NCI-H1436 (cell line): ENCODE measurements at places on chromosomes 5 and 9.

- peak; percentile 6 for DNase-seq
Measured at GRCh38 chr5:61200582-61201155, 38.4 kb upstream of the SMIM15 start.

GRCh38 chr9:34664281-34665066, 2.0 kb upstream of the CCL27 start:
- peak; percentile 21 for DNase-seq

GRCh38 chr5:126640866-126641265, 40.1 kb downstream of the PHAX start:
- DNase-seq, result no peak

- DNase-seq, result no peak
Measured at GRCh38 chr5:38751103-38751502, 94.7 kb upstream of the OSMR start.

- no peak for DNase-seq
Measured at GRCh38 chr5:135373736-135374515, 25.1 kb downstream of the MACROH2A1 start.

GRCh38 chr5:133317558-133317957, 265.7 kb downstream of the HSPA4 start:
- no peak for DNase-seq

DNA sequence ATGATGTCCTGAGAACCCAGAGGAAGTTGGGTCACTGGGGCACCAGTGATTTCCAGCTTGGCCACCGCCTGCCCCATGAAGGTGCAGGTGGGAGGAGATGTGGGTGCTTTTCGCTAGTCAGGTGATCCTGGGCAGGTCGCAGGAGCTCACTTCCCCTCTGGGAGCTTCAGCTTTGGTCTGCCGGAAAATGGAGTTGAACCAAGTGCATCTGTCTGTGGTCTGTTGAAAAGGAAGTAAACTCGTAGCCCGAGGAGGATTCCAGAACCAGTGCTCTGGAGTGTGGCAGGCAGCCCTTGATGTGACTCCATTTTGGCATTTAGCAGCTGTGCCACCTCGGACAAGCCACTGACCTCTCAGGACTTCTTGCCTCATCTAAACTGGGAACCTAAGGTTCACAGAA, 81.8 kb upstream of the HRH2 start:
- no peak for DNase-seq

DNA sequence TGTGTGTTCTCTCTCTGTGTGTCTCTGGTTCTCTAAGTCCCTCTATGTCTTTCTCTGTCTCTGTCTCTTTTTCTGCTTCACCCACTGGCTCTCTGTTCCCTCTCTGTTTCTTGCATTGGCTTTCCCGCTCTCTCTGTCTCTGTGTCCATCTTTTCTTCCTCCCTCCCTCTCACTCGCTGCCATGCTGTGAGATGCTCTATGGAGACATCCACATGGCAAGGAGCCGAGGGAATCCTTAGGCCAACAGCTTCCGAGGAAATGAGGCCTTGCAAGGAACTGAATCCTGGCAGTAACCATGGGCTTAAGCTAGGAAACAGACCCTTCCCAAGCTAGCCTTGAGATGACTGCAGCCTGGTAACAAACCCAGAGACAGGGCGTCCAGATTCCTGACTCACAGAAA, 117.3 kb downstream of the BRINP1 start:
- no peak for DNase-seq

DNA sequence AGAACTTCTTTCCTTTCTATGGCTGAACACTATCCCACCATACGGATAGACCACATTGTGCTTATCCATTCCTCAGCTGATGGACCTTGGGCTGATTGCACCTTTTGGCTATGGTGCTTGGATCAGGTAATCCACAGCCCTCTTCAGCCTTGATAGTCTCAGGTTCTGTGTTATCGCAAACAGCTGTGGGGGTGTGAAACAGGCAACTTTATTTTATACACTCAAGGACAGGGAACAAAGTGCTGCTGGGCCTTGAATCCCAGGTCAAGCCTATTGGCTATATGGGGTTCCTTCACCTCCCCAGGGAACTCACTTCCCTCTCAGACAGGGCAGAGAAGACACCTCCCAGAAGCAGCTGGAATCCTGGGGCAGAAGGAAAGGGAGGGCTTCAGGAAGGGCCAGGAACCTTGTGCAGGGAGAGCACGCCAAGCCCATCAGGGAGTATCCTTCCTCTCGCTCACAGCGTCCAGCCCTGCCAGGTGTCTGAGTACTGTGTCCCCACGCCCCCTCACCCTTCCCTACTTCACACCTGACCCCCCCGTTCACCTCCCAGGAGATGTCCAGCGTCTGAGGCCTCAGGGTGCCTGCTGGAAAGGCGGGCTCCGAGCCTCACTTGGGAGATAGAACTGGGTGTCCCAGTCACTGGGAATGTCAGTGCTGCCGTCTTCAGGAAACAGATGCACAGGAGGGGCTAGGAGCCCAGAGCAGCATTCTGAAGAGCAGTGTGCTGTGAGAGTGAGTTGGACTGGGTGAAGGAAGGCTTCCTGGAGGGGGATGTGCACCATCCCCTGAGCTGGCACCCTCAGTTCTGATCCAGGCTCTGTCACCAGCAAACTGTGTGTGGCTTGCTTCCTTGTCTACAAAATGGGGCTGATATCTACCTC, 32.8 kb downstream of the AFAP1L1 start:
- DNase-seq, result no peak

GRCh38 chr9:112323378-112323854, 10.0 kb downstream of the PTBP3 start:
- DNase-seq, result no peak

DNA sequence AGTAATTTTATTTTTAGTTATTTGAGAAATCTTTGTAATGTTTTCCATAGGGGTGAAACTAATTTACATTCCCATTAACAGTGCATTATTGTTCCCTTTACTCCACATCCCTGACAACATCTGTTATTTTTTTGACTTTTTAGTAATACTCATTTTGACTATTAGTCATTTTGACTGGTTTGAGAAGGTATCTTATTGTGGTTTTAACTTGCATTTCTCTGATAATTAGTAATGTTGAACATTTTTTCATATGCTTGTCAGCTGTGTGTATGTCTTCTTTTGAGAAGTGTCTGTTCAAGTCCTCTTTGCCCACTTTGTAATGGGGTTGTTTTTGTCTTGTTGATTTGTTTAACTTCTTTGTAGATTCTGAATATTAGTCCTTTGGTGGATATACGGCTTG, 27.5 kb downstream of the CCDC152 start:
- no peak for DNase-seq

DNA sequence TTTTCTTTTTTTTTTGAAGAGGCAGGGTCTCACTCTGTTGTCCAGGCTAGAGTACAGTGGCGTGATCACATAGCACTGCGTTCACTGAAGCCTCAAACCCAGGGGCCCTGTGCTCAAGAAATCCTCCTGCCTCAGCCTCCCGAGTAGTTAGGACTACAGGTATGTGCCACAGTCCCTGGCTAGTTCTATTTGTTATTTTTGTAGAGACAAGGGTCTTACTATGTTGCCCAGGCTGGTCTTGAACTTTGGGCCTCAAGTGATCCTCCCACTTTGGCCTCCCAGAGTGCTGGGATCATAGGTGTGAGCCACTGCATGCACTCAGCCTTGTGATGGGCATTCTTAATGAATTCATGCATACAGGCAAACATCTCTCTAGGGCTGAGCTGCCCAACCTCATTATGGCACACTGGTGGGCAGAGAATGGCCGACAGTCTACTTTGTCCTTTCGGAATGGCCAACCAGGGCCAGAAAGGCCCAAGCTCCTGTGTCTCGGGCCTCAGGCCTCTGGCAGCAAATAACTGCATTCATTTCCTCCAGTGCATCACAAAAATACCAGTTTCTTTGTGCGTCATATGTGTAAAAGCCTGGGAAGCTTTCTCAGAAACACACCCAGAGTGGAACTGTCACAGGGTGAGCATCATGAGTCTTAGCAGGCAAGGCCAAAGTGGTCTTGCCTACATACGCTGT, 27.2 kb downstream of the ANXA6 start:
- no peak for DNase-seq

- DNase-seq, result no peak
Measured at GRCh38 chr5:78781611-78782286, 133.2 kb upstream of the LHFPL2 start.

DNA sequence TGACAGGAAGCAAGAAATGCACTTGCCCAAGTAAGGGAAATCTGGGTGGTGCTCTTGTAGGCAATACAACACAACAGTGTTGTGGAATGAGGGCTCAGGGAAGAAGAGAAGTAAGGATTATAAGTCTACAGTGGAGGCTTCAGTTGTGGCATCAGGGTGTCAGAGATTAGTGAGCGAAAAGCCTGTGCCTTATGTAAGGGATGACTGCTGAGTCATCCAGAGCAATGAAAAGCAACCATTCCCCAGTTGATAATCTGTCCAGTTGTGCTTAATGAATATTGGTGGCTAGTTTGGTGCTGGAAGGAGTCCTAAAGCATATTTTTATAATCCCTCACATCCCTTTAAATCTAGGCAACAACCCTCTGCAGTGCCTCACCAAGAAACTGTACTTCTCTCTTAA, 42.0 kb downstream of the FBXO38 start:
- no peak for DNase-seq

DNA sequence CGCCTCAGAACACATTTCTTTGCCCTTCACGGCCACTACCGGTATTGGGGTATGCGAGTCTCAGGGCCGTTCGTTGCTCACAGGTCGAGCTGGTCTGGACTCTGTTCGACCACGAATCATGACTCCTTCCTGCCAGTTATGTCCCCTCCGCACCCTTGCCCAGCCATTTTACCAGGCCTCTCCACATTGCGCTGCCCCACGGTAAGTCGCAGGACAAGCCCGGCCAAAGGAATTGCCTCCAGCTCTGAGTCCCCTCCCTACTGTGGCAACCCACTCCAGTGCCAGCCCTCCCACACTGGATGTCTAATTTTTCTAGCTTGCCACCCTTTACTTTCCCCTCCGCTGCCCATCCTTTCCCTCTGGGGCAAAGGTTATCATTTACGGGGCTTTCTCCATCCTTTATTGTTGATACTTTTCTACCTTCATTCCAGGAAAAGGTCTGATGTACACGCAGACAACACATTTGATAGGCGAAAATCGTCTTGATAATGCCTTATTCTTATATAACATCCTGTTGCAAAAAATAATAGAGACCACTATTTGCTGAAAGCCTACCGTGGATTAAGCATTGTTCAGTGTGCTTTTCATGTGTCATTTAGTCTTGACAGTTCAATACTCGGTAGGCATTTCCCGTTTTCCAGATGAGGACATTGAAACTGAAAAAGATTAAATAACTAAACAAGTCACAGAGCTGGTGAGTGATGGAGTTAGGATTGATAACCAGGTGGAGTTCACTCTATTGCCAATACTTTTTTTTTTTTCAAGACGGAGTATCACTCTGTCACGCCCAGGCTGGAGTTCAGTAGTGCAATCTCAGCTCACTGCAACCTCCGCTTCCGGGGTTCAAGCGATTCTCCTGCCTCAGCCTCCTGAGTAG, 958 bp upstream of the HSPA5 start:
- DNase-seq, result no peak

DNA sequence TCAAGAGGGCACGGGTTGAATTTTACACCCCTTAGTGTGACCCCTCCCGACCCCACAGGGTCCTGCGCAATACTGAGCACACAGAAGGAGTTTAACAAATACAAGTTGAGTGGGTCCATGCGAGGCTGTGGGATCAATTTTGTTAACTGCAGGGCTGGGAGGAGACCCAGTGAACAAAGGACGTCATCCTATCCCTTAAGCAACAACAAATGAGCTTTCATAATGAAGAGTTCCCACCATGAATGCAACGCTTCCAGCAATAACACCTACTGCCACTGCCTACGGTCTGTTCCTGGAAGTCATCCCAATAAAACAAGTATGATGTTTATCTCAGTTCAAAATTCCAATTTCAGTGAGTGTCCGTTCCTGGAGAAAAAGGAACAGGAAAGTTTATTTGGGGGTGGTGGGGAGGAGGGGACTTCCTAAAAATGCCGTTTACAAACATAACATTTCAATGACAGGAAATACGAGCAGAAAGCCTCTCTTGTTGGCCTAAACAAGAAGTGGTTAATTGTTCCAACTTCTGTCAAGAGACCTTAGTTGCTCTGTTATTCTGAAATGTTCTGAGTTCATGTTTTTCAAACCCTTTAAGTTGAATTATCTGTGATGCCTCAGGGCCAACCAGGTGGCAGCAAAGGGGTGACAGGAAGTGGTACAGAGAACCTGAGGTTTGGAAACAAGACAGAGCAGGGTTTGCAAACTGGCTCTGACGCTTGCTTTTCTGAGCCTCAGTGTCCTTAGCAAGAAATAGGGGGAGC, 65.8 kb upstream of the PLPP6 start:
- no peak for DNase-seq

DNA sequence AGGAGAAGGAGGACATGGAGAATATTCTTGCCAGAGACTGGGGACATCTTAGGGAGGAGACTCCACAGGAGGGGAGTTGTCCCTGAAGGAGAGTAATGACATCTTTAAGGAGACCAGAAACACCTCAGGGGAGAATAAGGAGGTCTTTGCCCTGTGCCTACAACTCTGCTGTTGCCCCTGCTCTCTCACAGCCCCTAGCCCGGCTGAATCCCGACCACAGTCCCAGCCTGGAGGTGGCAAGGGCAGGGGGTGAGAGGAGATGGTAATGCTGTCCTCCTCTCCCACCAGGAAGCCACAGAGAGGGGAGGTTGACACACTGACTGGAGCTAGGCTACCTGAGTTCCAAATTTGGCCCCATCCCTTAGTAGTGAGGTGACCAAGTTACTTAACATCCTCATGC, 30.2 kb upstream of the ENHO start:
- no peak for DNase-seq

DNA sequence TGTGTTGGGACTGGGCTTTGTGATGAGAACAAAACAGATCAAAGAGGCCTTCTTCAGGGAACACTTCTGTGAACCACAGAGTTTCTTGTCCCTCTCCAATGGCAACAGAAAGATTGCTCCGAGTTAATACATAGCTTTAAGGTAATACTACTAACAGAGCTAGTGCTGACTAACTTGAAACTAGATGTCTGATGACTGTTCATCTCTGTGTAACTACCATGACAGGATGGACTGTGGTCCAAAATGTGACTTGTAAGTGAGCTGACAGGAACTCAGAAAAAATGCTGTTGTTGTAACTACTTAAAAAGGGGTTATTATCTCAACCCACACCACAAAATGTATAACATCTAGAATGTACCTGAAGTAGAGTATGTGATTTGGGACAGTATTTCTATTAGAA, 630.2 kb upstream of the DMAC1 start:
- DNase-seq, result no peak

- no peak for DNase-seq
Measured at GRCh38 chr9:123523845-123524244, 167.8 kb downstream of the CRB2 start.

GRCh38 chr5:144205141-144205551, 34.5 kb downstream of the KCTD16 start:
- no peak for DNase-seq

DNA sequence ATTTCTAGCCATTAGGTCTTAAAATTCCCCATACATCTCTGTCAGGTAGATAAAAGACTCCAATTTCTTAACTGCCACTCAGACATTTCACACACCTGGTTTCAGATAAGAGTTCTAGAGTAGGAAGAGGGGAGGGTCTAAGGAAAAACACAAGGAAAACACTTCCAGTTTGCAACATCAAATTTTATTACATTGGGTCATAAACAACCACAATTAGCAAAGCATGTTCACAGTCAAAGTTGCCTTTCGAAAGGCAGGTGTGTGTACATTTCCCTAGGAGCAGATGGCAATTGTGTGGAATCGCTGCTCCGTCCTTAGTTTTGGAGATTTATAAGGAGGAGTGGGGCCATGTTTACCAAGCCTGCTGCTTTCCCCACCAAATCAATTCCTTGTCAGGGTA, 120.8 kb downstream of the DMRT2 start:
- no peak for DNase-seq
